Immature natural killer cell (primary cell): ENCODE measurements at places on chromosomes 7 and 10.

GRCh38 chr7:120421151-120421651 lies 148.2 kb downstream of the KCND2 start:
- H3K27me3 ChIP-seq: no peaks in the 10 kb centered on the region
- no peaks in the 10 kb centered on the region for H3K4me1 ChIP-seq
- DNase-seq: no peak
- H3K36me3 ChIP-seq: no peaks in the 10 kb centered on the region

GRCh38 chr10:71981876-71982230 lies 17.7 kb downstream of the CHST3 start:
- no peak overlapping the region for H3K27ac ChIP-seq
- peaks cover 7% of the 10 kb centered on the region for H3K27me3 ChIP-seq
- no peaks in the 10 kb centered on the region for H3K36me3 ChIP-seq

GRCh38 chr10:35200487-35200886 lies 73.8 kb downstream of the CREM start:
- H3K27ac ChIP-seq: peak overlapping the region; percentile 69
- no peak overlapping the region for H3K4me3 ChIP-seq
- DNase-seq: no peak
- H3K4me1 ChIP-seq: peaks cover 35% of the 10 kb centered on the region
- H3K36me3 ChIP-seq: no peaks in the 10 kb centered on the region

- H3K27ac ChIP-seq: no peak overlapping the region
- no peaks in the 10 kb centered on the region for H3K4me1 ChIP-seq
- no peak for DNase-seq
- H3K27me3 ChIP-seq: no peaks in the 10 kb centered on the region
These were observed 130.3 kb downstream of the PKD1L1 start for GRCh38 chr7:47817917-47818316.

- H3K36me3 ChIP-seq: no peaks in the 10 kb centered on the region
- DNase-seq: no peak
- no peak overlapping the region for H3K4me3 ChIP-seq
- H3K27ac ChIP-seq: no peak overlapping the region
- H3K27me3 ChIP-seq: peaks cover 3% of the 10 kb centered on the region
- no peaks in the 10 kb centered on the region for H3K4me1 ChIP-seq
These were observed 601.3 kb upstream of the GHITM start for GRCh38 chr10:83538047-83538446.

DNA sequence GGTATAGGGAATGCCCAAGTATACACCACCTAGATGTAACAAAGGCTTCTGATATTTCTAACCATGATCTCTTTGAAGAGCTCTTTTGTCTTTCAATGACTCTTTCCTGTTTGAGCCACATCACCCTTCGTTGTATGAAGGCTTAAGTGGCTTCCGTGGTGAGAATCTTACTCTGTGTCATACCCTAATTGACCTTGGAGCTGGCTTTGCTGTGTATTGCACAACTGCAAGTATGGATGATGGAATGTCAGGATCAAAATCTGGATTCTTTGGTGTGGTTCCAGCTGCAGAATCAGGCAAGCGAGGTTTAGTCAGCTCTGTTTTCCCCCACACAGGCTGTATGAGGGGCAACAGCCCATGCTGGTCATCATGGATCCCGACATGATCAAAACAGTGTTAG lies 16.0 kb downstream of the CYP3A43 start:
- H3K36me3 ChIP-seq: no peaks in the 10 kb centered on the region
- H3K27ac ChIP-seq: no peak overlapping the region
- H3K27me3 ChIP-seq: peaks cover 4% of the 10 kb centered on the region
- no peak overlapping the region for H3K4me3 ChIP-seq
- DNase-seq: no peak

- peak overlapping the region; percentile 76 for H3K4me3 ChIP-seq
- H3K27ac ChIP-seq: peak overlapping the region; percentile 99
- peaks cover 91% of the 10 kb centered on the region for H3K4me1 ChIP-seq
- peaks cover 30% of the 10 kb centered on the region for H3K27me3 ChIP-seq
These were observed 46.8 kb downstream of the PIK3AP1 start for GRCh38 chr10:96673318-96674099.

- no peaks in the 10 kb centered on the region for H3K36me3 ChIP-seq
- H3K4me3 ChIP-seq: no peak overlapping the region
- no peaks in the 10 kb centered on the region for H3K4me1 ChIP-seq
- DNase-seq: no peak
These were observed 71.3 kb downstream of the PARD3 start for GRCh38 chr10:34743814-34744213.

DNA sequence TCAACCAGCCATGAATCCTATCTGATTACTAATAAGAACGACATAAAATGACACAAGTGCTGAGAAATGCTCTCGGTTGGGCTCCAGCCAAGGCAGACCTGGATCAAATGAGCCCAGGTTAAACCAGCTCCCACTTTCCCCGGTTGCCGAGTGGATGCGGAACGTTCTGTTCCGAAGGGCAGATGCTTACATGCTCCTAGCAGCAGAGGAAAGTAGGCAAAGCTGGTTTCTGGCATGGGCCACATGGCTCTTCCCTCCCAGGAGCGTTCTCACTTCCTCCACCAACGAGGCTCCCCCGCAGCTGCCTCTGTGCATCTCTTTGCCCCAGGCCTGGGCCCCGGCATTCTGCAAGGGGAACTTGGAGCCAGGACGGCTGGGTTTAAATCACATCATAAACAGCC lies 61.8 kb upstream of the SDK1 start:
- H3K27me3 ChIP-seq: peaks cover 2% of the 10 kb centered on the region
- H3K4me3 ChIP-seq: no peak overlapping the region
- no peaks in the 10 kb centered on the region for H3K36me3 ChIP-seq

DNA sequence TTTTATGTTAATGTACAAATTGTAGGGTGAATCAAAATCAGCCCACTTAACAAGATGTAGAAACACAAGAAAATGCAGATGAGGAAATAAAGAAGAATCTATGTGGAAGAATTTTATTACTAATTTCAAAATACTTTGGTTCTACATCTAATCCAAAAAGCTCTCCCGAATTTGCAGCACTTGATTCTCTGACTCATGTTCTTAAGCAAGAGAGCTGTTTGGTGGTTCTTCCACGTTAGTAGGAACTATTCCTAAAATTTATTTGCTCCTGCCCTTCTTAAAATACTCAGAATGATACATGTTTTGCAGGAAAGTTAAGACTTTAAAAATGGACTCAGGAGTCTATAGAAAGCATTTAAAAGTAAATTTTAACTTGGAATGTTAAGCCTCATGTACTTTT lies 91.8 kb downstream of the ZMYND11 start:
- H3K4me3 ChIP-seq: no peak overlapping the region
- no peak for DNase-seq
- H3K27me3 ChIP-seq: no peaks in the 10 kb centered on the region
- H3K4me1 ChIP-seq: peaks cover 34% of the 10 kb centered on the region
- H3K36me3 ChIP-seq: no peaks in the 10 kb centered on the region

- no peaks in the 10 kb centered on the region for H3K36me3 ChIP-seq
- DNase-seq: no peak
- peak overlapping the region; percentile 65 for H3K4me3 ChIP-seq
- H3K4me1 ChIP-seq: peaks cover 18% of the 10 kb centered on the region
- H3K27me3 ChIP-seq: no peaks in the 10 kb centered on the region
These were observed 112.0 kb upstream of the PRSS1 start for GRCh38 chr7:142637240-142637639.

DNA sequence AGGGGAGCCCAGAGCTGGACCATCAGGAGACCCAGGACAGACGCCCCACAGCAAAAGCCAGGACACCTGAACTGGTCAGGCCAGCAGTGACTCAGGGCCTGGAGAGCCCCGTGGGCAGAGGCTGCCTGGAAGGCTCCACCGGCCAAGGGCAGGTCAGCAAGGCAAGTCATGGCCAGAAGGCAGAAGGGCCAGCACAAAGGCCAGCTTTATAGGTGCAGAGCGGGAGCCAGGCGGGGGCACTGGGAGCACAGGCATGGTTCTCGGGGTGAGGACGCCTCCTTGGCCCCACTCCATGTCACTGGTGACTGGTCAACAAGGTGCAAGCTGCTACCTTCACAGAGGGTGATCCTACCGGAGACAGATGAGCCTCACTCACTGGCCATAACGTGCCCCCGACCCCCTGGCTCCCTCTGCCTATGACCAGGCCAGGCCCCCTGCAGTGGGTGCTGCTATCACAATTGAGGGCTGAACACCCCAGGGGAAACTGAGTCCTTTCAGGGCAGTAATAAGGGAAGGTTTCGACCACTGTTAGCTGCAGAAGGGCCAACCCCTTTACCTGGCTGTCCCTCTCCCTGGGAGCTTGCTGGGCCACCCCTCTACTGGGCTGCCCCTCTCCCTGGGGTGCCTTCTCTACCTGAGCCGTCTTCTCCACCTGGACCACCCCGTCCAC lies 317.4 kb downstream of the PTPRN2 start:
- no peak overlapping the region for H3K27ac ChIP-seq
- H3K36me3 ChIP-seq: no peaks in the 10 kb centered on the region
- no peaks in the 10 kb centered on the region for H3K27me3 ChIP-seq
- DNase-seq: no peak

GRCh38 chr7:4070214-4070613 lies 611.9 kb upstream of the FOXK1 start:
- H3K4me3 ChIP-seq: no peak overlapping the region
- H3K27me3 ChIP-seq: peaks cover 3% of the 10 kb centered on the region
- no peak overlapping the region for H3K27ac ChIP-seq
- no peak for DNase-seq

- no peaks in the 10 kb centered on the region for H3K27me3 ChIP-seq
- peak; percentile 48 for DNase-seq
- H3K4me1 ChIP-seq: peaks cover 29% of the 10 kb centered on the region
- peak overlapping the region; percentile 40 for H3K27ac ChIP-seq
- H3K4me3 ChIP-seq: peak overlapping the region; percentile 82
These were observed 783 bp downstream of the ANLN start for GRCh38 chr7:36390199-36391090.

DNA sequence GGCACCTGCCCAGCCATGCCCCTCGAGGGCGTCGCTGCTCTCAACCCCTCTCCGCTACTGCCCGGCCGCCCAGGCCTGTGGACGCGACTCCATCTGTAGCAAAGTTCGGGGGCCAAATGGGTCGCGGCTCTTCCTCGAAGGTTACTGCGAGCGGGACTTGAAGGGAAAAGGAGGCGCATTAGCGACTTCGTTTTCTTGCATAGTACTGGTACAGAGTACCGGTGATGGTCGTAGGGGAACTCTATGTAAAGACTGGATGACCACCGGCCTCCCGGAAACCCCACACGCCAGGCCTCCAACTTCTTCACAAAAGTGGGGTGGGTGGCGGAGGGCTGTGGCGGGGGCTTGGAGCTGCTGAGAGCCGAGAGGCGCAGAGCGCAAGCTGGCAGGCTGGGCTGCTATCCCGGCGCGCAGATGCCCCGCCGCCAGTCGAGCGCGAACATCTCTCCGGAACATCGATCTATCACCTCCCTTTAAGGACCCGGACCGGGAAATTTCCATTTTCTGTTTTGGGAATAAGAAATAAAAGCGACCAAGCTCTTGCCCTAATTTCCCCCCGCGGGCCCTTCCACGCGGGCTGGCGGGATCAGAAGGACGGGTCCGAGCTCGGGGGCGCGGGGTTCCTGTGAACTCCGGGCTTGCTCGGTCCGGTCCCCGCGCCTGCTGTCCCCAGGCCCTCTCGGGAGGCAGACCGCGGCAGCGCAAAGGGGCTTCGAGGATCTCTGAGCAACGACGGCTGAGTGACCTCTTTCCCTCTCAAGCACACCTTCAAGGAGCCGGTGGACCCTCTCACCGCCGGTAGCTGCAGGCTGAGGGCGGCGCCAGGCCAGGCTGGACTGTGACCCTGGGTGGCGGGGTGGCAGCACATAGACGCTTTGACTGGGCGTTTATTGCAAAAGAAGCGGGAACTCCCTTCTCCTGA lies 12.2 kb upstream of the FEZF1 start:
- H3K4me3 ChIP-seq: no peak overlapping the region
- no peak overlapping the region for H3K27ac ChIP-seq
- peaks cover 7% of the 10 kb centered on the region for H3K27me3 ChIP-seq
- peaks cover 7% of the 10 kb centered on the region for H3K36me3 ChIP-seq
- H3K4me1 ChIP-seq: no peaks in the 10 kb centered on the region

- peaks cover 4% of the 10 kb centered on the region for H3K4me1 ChIP-seq
- H3K36me3 ChIP-seq: no peaks in the 10 kb centered on the region
- H3K27me3 ChIP-seq: peaks cover 16% of the 10 kb centered on the region
- DNase-seq: no peak
- H3K27ac ChIP-seq: no peak overlapping the region
- H3K4me3 ChIP-seq: no peak overlapping the region
These were observed 4.9 kb upstream of the DNTT start for GRCh38 chr10:96299383-96299782.

GRCh38 chr7:106536079-106536478 lies 124.9 kb downstream of the CCDC71L start:
- H3K4me3 ChIP-seq: no peak overlapping the region
- H3K27me3 ChIP-seq: no peaks in the 10 kb centered on the region
- no peak overlapping the region for H3K27ac ChIP-seq

DNA sequence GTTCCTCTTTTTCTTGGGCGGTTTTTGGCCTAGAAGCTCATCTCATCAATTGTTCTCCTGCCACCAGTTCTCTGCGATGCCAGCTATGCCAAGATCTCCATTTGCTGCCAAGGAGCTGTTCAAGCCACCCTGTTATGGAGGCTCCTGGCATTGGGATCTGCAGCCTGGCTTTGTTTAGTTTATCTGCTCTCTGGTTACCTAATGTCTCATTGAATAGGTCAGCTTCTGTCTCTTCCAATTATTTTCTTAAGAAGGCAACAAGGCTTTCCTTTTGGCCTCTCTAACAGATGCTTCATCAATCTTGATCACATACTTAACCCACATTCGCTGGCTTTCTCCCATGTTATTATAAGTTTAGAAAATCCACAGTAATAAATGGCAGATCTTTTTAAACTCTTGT lies 20.6 kb upstream of the SDK1 start:
- H3K4me3 ChIP-seq: no peak overlapping the region
- no peak overlapping the region for H3K27ac ChIP-seq
- DNase-seq: no peak
- no peaks in the 10 kb centered on the region for H3K4me1 ChIP-seq
- H3K27me3 ChIP-seq: peaks cover 3% of the 10 kb centered on the region

GRCh38 chr10:116097239-116097784 lies 175.7 kb downstream of the GFRA1 start:
- H3K4me1 ChIP-seq: no peaks in the 10 kb centered on the region
- no peaks in the 10 kb centered on the region for H3K27me3 ChIP-seq
- H3K4me3 ChIP-seq: no peak overlapping the region
- no peak overlapping the region for H3K27ac ChIP-seq

DNA sequence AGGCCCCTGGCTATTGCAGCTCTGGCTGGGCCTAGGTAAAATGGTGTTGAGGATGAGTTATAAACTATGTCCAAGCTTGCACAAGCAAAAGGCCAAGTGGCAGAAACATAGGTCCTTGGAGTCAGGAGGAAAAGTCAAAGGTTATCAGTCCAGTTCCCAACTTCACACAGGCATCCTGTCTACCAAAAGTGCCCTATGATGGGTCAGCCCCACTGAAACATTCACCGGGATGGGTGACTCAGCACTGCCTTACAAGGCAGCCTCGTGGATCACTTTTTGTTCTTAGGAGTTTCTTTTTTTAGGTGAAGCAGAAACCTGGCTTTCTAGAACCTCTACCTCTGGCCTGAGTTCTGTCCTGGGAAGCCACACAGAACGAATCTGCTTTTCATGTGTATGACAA lies 158.8 kb upstream of the LYZL2 start:
- H3K36me3 ChIP-seq: no peaks in the 10 kb centered on the region
- H3K4me1 ChIP-seq: peaks cover 39% of the 10 kb centered on the region
- H3K4me3 ChIP-seq: no peak overlapping the region
- DNase-seq: no peak
- no peak overlapping the region for H3K27ac ChIP-seq
- peaks cover 3% of the 10 kb centered on the region for H3K27me3 ChIP-seq
